ENCODE measurements at places on chromosomes 5 and 9.

GRCh38 chr9:107316795-107317661 lies 33.9 kb downstream of the RAD23B start:
- no peak for DNase-seq

DNA sequence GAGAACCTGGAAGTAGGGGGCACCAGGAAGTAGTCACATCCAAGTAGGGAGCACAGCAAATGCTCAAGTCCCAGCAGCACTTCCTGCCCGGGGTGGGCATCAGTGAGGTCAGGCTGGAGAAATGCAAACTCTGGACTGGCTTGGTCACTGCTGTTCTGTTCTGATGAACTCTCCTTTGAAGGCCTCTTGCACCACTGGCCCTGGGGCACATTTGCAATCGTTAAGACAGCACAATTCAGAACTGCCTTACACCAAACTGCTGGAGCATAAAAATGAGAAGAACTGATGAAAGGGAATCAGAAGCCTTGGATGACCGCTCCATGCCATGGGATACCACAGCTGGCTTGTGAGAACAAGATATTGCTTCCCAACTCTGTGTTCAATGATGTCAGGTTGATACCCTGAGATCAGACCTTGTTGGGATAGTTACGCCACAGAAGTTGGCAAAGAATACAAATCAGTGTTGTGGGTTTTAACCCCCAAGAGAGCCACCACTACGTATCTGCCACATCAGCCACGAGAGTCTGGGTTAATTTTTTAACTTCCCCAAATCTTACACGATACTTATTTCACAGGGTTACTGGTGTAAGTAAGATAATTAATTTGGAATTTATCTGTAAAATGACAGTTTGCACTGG lies 42.3 kb upstream of the ZSWIM6 start:
- DNase-seq: no peak

- no peak for DNase-seq
Observed at GRCh38 chr5:138654281-138654867, 79.2 kb upstream of the HSPA9 start.

DNA sequence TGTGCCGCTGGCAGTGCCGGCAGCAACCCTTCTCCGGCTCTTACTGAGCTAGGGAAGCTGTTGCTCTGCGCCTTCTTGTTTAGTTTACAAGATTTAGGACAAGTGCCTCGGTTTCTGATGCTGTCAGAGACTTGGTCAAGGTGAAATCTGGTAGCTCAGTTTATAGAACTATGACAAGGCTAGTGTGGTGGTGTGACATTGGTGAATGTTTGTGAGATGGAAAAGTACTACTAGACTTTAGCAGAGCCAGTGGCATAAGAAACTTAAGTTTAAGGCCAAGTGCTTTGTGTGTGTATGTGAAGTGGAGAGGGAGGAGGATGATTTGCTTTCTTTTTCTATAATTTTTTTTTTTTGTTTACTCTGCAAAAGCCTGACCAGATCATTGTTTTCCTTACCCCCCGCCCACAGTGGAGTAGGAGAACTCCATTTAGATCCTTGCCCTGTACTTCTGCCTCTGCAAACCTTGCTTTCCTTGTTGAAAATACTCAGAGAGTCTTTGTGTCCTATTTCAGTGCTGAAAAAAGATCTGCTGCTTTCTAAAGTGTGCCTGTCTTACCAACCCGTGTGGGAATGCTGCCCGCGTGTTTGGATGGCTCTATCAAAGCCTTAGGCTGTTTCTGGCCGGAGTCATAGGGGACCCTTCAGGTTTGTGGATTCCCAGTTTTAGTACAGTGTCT lies 75.9 kb downstream of the TRIO start:
- no peak for DNase-seq

Measured in cortex of kidney (tissue), 1 donor.